ENCODE measurements at places on chromosomes 7 and 10.
A peak's percentile ranks its signal among the peaks of the same experiment; 100 is the strongest.

DNA sequence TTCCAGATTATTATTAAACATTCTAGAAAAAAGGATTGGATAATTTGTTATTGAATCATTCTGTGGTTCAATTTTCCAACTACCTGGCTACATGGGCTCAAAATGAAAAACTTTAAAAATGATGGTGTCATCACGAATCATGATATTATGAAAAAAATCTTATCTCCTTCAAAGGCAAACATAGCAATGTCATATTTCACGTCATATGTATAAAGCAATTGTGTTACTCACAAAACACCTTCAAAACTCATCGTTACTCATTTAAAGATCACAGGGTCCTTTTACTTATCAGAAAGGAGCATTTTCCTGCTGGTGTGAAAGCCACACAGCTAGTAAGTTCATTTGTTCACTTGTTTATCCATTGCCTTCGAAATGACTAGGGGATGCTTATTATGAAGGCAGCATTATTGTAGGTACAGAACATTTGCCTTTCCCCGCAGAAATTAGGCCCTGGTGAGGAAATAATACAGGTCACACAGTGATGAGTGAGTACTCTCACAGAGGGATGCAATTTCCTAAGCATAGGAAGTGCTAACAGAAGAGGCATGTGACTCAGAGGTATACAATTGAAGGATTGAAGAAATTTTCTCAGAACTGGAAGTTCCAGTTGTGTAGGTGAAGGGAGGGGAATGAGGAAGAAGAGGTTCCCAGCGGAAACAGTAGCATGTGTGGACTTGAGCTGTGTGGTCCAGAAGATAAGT is 478.7 kb downstream of the INHBA start:
- no peak for DNase-seq

GRCh38 chr10:132879408-132880127 is 62.8 kb downstream of the CFAP46 start:
- DNase-seq = no peak

DNA sequence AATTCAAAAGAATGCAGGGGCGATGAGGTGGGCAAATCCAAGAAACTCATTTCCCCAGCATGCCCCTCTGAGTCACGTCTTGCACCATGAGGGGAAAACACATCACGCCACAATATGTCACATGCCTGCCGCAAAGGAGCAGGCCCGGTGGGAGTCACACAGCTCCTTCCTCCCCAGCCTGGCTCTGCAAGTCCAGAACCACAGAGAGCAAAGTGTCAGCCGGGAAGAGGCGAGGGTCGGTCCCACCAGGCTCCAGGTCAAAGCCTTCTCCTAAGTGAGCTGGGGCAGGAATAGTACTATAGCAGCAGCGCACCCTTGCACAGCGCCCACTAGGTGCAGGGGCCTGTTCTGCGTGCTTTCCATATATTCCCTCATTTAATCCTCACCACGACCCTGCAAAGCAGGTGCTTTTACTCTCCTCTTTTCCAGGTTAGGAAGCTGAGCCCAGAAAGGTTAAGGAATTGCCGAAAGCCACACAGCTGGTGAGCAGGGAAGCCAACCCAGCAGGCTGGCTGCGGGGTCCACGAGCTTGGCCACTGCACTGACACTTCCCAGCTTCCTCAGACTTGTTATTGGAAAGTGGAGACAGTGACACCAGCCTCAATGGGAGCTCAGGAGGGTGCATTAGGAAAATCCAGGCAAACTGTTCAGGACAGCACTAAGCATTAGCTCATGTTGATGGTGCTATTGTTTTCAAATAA is 94.0 kb upstream of the ZMIZ1 start:
- peak; percentile 98 for DNase-seq

DNA sequence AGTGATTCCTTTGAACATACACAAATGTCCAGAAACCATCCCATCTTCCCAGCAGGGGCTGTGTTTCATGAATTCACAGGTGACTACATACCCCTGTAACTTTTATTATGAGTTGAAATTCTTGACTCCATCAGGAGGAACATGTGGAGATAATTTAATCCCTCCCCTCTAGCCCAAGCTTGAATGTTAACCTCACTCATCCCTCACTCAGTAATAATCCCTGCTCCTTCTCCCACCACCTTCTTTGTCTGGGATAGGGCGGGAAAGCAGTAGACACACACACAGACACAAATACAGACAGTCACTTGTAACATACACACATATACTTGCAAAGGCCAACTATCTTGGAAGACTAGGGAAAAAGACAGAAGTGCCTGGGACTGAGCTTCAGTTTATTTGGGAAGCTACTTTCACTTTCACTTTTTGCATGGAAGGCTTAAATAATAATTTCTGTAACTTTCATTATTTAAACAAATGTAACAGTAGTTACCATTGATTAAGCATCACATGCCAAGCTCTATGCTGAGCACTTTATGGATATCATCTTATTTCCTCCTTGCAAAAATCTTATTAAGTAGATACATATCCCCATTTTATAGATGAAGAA is 7.3 kb downstream of the AASS start:
- DNase-seq = no peak

DNA sequence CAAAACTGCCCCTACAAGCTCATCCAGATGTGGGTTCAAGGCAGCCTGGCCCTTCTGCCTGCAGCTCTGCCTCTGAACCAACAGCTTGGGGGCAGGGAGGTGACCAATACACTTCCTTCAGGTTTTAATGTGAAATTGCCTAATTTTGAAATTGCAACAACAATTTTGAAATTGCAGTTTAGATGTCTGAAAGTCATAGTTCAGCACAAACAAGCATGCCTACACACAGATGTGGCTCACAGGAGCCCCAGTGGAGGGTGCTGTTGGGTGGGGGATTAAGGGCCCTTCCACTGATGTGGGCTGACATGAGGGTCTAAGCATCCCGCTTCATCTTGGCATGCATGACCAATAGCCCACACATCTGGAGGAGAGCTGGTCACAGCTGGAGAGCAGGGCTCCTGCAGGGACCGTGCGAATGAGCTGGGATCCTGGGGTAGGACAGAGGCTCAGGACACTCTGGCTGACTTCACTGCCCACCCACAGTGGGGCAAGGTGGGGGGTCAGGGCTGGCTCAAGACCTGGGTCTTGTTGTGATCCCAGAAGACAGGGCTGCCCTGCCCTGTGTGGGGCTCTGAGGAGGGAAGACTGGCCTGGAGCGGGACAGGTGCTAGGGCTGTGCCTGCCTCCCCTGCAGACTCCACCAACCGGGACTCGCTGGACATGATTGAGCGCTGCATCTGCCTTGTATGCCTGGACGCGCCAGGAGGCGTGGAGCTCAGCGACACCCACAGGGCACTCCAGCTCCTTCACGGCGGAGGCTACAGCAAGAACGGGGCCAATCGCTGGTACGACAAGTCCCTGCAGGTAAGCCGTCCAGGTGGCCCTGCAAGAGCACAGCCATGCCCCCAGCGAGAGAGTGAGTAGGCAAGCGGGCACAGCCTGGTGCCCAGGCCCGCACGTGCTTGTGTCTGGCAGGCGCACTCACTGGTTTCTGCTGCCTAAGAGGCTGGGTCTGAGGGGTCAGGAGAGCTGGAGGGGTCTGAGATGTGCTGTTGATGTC is 32.3 kb downstream of the CHAT start:
- peak; percentile 6 for DNase-seq

DNA sequence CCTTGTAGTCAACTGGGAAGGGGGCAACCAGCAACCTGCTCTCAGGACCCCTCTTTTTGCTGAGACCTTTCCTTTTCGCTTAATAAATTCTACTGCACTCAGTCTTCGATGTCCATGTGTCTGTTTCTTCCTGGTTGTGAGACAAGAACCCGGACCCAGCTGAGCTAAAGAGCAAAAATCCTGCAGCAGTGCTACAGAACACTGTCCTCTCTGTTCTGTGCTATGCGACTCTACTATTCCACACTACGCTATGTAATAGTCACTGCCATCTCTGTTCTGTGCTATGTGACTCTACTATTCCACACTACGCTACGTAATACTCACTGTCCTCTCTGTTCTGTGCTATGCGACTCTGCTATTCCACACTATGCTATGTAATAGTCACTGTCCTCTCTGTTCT is 34.3 kb downstream of the DIP2C start:
- DNase-seq = no peak

DNA sequence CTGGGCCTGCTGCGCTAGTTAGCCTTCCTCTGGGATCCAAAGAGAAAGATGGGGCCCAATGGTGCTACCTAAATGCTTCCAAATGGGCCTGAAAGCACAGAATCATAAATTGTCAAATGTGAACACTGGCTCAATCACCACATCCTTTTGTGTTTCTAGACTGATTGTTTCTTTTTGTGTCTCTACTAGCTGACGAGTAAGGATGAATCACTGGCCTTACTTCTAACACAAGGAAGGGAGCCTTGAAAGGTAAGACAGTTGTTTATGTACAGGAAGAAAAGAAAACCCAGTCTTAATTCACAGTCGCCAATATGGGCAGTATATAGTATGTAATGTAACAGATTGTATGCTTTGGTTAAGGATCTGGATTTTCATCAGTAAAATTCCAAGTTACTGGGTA is 89.5 kb downstream of the ZNF92 start:
- DNase-seq = no peak

DNA sequence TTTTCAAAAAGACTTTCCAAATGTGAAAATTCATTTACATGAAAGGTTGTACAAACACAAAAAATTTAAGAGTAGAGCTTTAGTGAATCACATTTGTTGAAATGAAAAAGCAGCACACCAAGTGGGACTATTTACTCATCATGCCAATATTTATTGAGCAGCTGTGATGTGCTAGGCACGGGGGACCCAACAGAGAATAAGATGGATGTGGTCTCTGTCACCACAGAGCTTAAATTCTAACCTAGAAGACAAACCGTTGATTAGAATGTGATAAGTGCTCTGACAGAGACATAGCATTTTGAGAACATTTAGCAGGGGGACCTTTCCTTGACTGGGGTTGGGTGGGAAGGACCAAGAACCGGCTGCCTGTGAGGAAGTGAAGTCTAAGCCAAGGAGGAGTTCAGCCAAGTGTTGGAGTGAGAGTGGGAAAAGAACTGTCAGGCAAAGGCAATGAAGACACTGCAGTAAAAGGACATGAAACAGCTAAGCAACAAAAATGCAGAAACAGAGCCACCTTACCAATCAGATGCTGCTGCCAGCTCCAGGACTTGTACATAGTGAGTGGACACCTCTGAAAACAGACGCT is 19.1 kb downstream of the ADAM12 start:
- DNase-seq = no peak

- no peak for DNase-seq
These were observed 76.3 kb downstream of the COL13A1 start for GRCh38 chr10:69878038-69878437.

- no peak for DNase-seq
These were observed 33.6 kb downstream of the GPER1 start for GRCh38 chr7:1121476-1121875.

GRCh38 chr10:33155720-33156638 is 178.5 kb downstream of the NRP1 start:
- peak; percentile 45 for DNase-seq

- no peak for DNase-seq
These were observed 1321.5 kb downstream of the XPNPEP1 start for GRCh38 chr10:108601851-108602250.

- peak; percentile 10 for DNase-seq
These were observed 777 bp downstream of the RUNDC3B start for GRCh38 chr7:87628780-87629569.

DNA sequence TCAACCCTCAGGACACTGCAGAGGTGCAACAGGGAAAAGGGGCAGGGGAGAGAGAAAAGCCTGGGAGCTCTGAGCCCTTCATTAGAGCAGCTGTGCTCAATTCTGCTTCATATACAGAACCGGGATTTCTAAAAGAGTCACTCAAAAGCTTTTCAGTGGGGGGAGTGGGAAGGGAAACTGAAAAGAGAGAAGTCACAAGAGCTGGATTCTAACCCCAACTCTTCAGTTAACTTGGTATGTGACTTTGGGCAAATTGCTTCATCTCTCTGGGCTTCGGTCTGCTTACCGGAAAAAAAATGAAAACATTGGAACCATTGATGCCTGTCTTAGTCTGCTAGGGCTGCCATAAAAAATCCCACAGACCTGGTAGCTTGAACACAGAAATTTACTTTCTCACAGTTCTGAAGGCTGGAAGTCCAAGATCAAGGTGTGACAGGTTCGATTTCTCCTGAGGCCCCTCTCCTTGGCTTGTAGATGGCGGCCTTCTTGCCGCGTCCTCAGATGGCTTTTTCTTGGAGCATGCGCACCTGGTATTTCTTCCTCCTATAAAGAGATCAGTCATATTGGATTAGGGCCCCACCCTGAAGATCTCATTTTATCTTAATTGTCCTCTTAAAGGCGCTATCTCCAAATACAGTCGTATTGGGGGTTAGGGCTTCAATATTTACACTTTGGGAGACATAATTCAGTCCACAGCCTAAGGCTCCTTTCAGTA is 118.3 kb upstream of the KMT2E start:
- peak; percentile 90 for DNase-seq

- DNase-seq = peak; percentile 61
These were observed 537 bp upstream of the MRPS24 start for GRCh38 chr7:43869867-43870240.

GRCh38 chr7:77351539-77352004 is 64.6 kb downstream of the GSAP start:
- DNase-seq = peak; percentile 61

GRCh38 chr10:129853562-129853903 is 110.5 kb downstream of the EBF3 start:
- DNase-seq = peak; percentile 20

- DNase-seq = no peak
These were observed 115.4 kb downstream of the MLLT10 start for GRCh38 chr10:21649454-21649872.

DNA sequence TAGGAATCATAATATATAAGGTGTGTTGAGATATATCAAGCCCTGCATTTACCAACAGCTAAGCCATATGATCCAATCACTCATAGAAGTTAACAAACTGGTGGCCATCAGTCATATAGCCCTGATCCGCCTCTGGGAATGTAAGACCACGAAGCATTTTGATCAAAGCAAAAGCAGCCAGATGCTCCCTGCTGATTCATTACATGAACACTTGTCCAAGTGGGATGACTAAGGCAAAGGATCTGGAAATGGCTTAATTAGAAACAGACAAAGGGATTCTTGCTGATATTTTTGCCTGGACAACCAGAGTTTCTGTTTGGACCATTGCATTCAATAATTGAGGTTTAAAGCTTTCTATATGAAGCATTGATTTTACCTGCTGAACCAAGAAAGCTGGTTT is 535.5 kb downstream of the GPAM start:
- DNase-seq = no peak

DNA sequence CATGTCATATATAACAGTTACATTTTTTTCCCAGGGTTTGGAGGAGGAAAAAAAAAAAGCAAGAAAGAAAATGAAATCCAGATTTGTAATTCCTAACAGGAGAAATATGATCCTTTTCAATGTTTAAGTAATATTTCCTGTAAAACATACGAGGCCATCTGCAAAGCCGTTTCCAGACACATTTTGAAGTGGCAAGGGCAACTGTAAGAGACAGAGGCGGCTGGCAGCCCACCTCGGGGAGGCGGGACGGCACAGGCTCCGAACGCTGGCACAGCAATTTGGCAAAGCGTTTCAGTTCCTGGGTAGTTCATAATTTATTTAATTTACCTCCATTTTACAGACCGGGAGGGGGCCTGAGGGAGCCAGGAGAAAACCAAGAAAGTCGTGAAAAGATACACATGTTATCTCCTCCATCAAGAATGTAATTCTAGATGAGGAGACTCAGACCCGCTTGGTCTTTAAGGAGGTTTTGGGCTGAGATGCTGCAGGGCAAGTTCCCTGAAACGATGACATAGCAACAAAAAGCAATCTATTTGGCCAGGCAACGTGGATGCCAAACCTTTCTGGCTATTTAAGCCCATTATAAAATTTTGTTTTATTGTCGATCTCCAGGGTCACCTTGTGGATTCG is 448.5 kb upstream of the MKI67 start:
- no peak for DNase-seq

GRCh38 chr7:80830584-80831285 is 88.1 kb downstream of the SEMA3C start:
- DNase-seq = no peak

All from suppressor macrophage (primary cell).